ENCODE measurements at places on chromosomes 4 and X.

GRCh38 chr4:140672416-140672815 lies 83.8 kb downstream of the TBC1D9 start:
- no peak for DNase-seq
- H3K27ac ChIP-seq = no peak overlapping the region
- H3K4me3 ChIP-seq = no peak overlapping the region
- H3K36me3 ChIP-seq = no peaks in the 10 kb centered on the region
- H3K27me3 ChIP-seq = peaks cover 9% of the 10 kb centered on the region

GRCh38 chrX:74426615-74427014 lies 5.3 kb downstream of the SLC16A2 start:
- peaks cover 10% of the 10 kb centered on the region for H3K27me3 ChIP-seq
- no peak for DNase-seq
- no peak overlapping the region for H3K27ac ChIP-seq
- H3K4me3 ChIP-seq = no peak overlapping the region

DNA sequence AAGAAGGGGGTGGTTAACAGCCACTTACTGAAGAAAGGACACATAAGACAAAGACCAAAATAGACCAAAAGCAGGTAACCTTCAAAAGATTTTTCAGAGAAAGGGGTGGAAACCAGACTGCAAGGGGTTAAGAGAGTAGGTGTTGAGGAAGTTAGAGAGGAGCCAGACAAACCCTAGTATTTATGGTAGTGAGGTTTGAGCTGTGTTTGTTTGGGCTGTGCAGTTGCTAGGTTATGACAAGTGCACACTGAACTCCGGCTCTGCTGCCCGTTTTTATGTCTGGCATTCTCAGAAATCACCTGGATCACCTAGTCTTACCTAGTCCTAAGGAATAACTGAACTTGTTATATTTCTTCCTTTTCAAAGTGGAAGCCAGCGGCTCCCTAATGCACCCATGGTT lies 22.9 kb upstream of the G3BP2 start:
- H3K27ac ChIP-seq = no peak overlapping the region
- no peaks in the 10 kb centered on the region for H3K27me3 ChIP-seq
- H3K36me3 ChIP-seq = no peaks in the 10 kb centered on the region
- H3K4me1 ChIP-seq = peaks cover 19% of the 10 kb centered on the region

DNA sequence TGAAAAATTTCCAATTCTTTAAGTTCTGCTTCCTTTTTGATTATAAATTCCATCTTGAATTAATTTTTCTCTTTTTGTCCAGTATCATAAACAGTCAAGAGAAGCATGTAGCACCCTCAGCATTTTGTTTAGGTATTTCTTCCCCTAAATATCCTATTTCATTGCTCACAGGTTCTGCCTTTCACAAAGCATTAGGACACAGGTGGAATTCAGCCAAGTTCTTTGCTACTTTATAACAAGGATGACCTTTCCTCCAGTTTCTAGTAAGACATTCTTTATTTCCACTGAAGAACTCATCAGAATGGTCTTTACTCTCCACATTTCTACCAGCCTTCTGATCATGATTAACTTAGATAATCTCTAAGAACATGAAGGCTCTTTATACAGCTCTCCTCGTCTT lies 7.4 kb downstream of the SLC9B1 start:
- no peaks in the 10 kb centered on the region for H3K36me3 ChIP-seq
- no peaks in the 10 kb centered on the region for H3K27me3 ChIP-seq
- no peak overlapping the region for H3K4me3 ChIP-seq
- DNase-seq = no peak
- H3K27ac ChIP-seq = no peak overlapping the region

- H3K4me3 ChIP-seq = no peak overlapping the region
- no peak for DNase-seq
- no peaks in the 10 kb centered on the region for H3K27me3 ChIP-seq
- H3K27ac ChIP-seq = no peak overlapping the region
Measured at GRCh38 chr4:3406431-3406830, 35.3 kb upstream of the HGFAC start.

DNA sequence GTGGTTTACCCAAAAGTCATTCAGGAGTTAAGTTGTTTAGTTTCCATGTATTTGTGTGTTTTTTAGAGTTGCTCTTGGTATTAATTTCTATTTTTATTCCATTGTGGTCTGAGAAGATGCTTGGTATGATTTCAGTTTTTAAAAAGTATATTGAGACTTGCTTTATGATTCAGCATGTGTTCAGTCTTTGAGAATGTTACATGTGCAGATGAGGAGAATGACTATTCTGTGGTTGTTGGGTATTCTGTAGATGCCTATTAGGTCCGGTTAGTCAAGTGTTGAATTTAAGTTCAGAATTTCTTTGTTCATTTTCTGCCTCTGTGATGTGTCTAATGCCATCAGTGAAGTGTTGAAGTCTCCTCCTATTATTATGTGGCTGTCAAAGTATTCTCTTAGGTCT lies 249.4 kb downstream of the ARHGAP10 start:
- DNase-seq = no peak
- H3K27ac ChIP-seq = peak overlapping the region; percentile 47
- no peaks in the 10 kb centered on the region for H3K27me3 ChIP-seq
- no peak overlapping the region for H3K4me3 ChIP-seq
- no peaks in the 10 kb centered on the region for H3K36me3 ChIP-seq
- peaks cover 35% of the 10 kb centered on the region for H3K4me1 ChIP-seq

DNA sequence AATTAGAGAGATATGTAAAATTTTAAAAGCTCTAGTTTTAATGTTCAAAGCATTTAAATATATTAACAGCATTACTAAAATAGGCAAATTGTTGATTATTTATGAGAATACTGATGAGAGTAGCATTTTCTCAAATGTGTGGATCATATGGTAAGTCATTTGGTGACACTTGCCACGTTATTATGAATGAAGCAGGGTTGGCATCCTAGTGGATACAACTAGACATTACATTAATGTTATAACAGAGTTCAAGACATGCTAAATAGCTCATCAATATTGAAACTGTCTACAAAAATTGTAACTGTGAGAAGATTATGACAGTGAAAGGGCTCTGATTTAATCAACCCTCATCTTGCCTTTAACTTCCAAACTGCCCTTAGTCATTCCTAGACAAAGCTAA lies 171.1 kb downstream of the PDGFC start:
- H3K36me3 ChIP-seq = no peaks in the 10 kb centered on the region
- H3K27me3 ChIP-seq = no peaks in the 10 kb centered on the region
- no peak for DNase-seq
- H3K4me1 ChIP-seq = no peaks in the 10 kb centered on the region
- H3K4me3 ChIP-seq = no peak overlapping the region

GRCh38 chrX:96436105-96436504 lies 248.5 kb upstream of the DIAPH2 start:
- no peak overlapping the region for H3K4me3 ChIP-seq
- no peaks in the 10 kb centered on the region for H3K36me3 ChIP-seq
- no peaks in the 10 kb centered on the region for H3K4me1 ChIP-seq
- DNase-seq = no peak
- no peak overlapping the region for H3K27ac ChIP-seq
- no peaks in the 10 kb centered on the region for H3K27me3 ChIP-seq

- peak overlapping the region; percentile 82 for H3K4me3 ChIP-seq
- no peaks in the 10 kb centered on the region for H3K27me3 ChIP-seq
- H3K36me3 ChIP-seq = peaks cover 45% of the 10 kb centered on the region
- peak overlapping the region; percentile 96 for H3K27ac ChIP-seq
- peaks cover 42% of the 10 kb centered on the region for H3K4me1 ChIP-seq
Measured at GRCh38 chr4:102614801-102615200, 113.6 kb downstream of the NFKB1 start.

DNA sequence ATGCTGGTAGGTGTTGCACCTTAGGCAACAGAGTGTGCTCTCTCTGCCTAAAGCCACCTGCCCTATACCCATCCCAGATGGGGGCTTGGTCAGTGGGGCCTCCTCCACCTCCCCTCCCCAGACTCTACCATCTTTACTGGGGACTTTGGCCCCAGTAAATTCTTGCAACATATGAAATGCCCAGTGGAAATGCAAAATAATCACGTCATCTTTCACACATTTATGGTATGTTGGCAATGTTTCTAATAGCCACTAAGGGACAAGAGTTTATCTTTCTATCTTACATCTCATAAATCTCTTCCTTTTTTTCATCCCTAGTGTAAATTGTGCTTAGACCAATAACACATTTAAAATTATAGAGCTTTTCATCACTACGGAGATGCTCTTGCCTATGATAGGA lies 103.0 kb upstream of the MAML3 start:
- H3K27me3 ChIP-seq = peaks cover 75% of the 10 kb centered on the region
- H3K4me1 ChIP-seq = peaks cover 2% of the 10 kb centered on the region
- H3K27ac ChIP-seq = no peak overlapping the region
- H3K4me3 ChIP-seq = no peak overlapping the region

DNA sequence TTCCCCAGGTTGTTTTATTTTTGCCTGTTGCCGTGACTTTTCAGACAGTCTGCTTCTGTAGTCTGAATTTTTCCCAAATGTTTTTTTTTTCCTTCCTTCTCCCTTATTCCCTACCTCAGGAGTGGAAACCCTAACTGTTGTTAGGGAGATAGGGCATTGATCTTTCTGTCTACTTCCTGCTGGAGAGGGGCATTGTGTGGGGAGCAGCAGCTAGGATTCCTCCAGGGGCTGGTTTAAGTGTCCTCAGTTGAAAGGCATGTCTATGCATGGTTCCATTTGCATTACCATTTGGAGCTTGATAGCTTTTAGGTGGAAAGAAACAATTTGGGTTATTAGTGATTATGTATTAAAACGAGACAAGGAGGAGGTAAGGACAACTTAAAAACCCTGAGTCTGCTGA lies 383.9 kb downstream of the DCAF12L2 start:
- no peaks in the 10 kb centered on the region for H3K27me3 ChIP-seq
- no peak overlapping the region for H3K4me3 ChIP-seq
- H3K36me3 ChIP-seq = no peaks in the 10 kb centered on the region
- no peak overlapping the region for H3K27ac ChIP-seq
- DNase-seq = no peak
- no peaks in the 10 kb centered on the region for H3K4me1 ChIP-seq

- H3K27me3 ChIP-seq = no peaks in the 10 kb centered on the region
- no peak for DNase-seq
Measured at GRCh38 chr4:46649390-46649789, 259.5 kb upstream of the GABRA2 start.

GRCh38 chr4:181538431-181538830 lies 704.8 kb upstream of the TENM3 start:
- H3K4me1 ChIP-seq = no peaks in the 10 kb centered on the region
- H3K36me3 ChIP-seq = peaks cover 3% of the 10 kb centered on the region
- no peaks in the 10 kb centered on the region for H3K27me3 ChIP-seq
- DNase-seq = no peak
- no peak overlapping the region for H3K4me3 ChIP-seq
- no peak overlapping the region for H3K27ac ChIP-seq

GRCh38 chr4:7803992-7804755 lies 135.5 kb downstream of the AFAP1 start:
- H3K27me3 ChIP-seq = no peaks in the 10 kb centered on the region
- DNase-seq = peak; percentile 71
- no peak overlapping the region for H3K27ac ChIP-seq
- peaks cover 6% of the 10 kb centered on the region for H3K4me1 ChIP-seq

- no peak overlapping the region for H3K27ac ChIP-seq
- peaks cover 26% of the 10 kb centered on the region for H3K4me1 ChIP-seq
- no peak for DNase-seq
- no peaks in the 10 kb centered on the region for H3K27me3 ChIP-seq
- no peak overlapping the region for H3K4me3 ChIP-seq
- H3K36me3 ChIP-seq = peaks cover 8% of the 10 kb centered on the region
Measured at GRCh38 chr4:152430507-152430906, 105.4 kb downstream of the FBXW7 start.

- no peaks in the 10 kb centered on the region for H3K4me1 ChIP-seq
- no peaks in the 10 kb centered on the region for H3K36me3 ChIP-seq
- H3K27me3 ChIP-seq = no peaks in the 10 kb centered on the region
- H3K27ac ChIP-seq = no peak overlapping the region
Measured at GRCh38 chr4:59374416-59374815, 1825.7 kb upstream of the ADGRL3 start.

DNA sequence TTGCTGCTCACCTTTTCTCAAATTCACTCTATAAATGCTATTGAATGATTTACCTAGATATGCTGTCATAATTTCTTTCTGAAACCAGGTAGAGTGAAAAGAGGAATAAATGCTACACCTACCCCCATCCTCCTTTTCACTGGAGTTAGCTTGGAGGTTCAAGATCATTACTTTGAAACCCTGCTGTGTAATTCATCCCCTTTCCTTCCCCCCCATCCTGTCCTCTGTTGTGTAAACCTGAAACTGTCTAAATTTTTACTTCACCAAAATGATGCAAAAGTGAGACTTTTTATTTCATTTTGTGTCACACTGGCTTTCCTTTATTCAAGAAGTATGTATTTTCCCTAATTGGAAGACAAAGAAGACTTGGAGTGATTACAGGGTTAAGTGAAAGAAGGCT lies 5.4 kb downstream of the ZCCHC18 start:
- peaks cover 27% of the 10 kb centered on the region for H3K4me1 ChIP-seq
- H3K27me3 ChIP-seq = no peaks in the 10 kb centered on the region
- H3K4me3 ChIP-seq = no peak overlapping the region
- DNase-seq = no peak
- H3K27ac ChIP-seq = no peak overlapping the region
